ENCODE measurements at places on chromosomes 7 and 10.

GRCh38 chr10:90859321-90859751 is 1.5 kb upstream of the HTR7 start:
- DNase-seq = no peak

DNA sequence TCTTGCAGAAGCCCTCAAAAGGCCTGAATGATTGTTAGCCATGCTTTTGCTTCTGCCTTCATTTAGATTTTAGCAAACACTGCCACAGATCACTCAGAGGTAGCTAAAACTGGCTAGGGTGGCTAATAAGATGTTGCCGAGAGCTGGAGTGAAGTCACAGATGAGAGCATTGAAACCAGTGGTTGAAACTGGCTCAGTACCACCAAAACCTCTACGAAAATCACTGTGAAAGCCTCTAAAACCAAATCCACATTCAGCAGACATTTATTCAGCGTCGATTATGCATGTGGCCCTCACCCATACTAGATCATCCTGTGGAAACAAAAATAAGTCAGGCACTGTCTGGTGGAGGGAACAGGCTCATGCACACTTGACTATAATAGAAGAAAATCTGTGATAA is 50.8 kb downstream of the PIK3CG start:
- no peak for DNase-seq

GRCh38 chr7:7421826-7422225 is 113.8 kb downstream of the COL28A1 start:
- no peak for DNase-seq

DNA sequence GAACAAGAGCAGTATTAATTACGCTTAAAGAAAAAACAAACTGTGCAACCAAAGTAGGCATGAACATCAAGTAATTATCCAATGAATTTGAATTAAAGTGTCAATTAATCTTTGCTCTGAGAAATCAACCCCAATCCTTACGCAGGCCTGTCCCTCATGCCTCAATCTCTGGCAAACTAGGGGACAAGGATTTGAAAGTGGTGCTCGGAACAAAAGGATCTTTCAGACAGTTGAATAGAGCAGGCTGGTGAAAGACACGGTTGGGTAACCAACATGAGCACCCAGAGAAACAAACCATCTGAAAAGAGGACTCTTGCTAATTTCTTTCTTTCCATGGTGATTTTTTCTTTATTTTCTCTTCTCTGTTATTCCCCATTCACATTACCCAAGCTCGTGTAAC is 203.5 kb upstream of the PHF14 start:
- DNase-seq = no peak

DNA sequence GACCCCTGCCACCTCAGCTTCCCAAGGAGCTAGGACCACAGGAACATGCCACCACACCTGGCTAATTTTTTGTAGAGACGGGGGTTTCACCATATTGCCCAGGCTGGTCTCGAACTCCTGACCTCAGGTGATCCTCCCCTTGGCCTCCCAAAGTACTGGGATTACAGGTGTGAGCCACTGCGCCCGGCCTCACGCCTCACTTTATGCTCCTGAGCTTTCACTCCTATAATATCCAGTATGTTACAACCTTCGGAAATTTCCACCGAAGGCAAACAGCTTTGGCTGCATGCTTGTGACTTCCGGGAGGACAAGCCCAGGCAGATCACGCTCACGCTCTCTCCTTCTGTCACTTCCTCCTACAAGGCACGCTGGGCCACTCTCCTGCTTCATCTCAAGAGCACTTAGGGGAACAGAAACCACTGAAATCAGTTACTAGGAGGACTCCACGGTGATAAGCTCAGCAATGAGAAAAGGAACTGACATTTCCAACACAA is 4.4 kb upstream of the MAD1L1 start:
- no peak for DNase-seq

- DNase-seq = no peak
Observed at GRCh38 chr7:125197731-125198393, 268.2 kb upstream of the POT1 start.

GRCh38 chr10:117365612-117366011 is 9.6 kb downstream of the PDZD8 start:
- DNase-seq = no peak

- peak; percentile 50 for DNase-seq
Observed at GRCh38 chr7:40299097-40299496, 164.3 kb downstream of the SUGCT start.

GRCh38 chr10:3524086-3524960 is 260.7 kb downstream of the KLF6 start:
- DNase-seq = no peak

DNA sequence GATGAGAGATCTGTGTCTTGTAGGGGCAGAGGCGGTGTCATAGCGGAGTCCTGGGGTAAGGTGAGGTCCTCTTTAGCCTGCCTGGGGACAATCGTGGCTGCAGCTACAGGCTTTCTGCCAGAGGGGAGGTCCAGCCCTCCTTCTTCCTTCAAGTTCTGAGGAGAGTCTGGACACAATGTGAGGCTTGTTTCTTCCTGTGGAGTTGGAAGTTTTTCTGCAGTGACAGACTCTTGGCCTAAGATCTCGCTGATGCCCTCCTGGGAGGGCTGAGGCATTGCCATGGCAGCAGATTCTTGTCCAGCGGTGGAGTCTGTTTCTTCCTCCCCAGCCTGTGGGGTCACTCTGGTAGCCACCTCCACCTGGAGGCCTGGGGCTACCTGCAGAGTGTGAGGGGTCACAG is 4.4 kb downstream of the NACAD start:
- DNase-seq = no peak

- DNase-seq = no peak
Observed at GRCh38 chr7:148935451-148935850, 51.4 kb upstream of the EZH2 start.

- peak; percentile 32 for DNase-seq
Observed at GRCh38 chr10:89431977-89432376, 17.6 kb downstream of the IFIT5 start.

GRCh38 chr10:33329178-33329577 is 5.3 kb downstream of the NRP1 start:
- DNase-seq = no peak

DNA sequence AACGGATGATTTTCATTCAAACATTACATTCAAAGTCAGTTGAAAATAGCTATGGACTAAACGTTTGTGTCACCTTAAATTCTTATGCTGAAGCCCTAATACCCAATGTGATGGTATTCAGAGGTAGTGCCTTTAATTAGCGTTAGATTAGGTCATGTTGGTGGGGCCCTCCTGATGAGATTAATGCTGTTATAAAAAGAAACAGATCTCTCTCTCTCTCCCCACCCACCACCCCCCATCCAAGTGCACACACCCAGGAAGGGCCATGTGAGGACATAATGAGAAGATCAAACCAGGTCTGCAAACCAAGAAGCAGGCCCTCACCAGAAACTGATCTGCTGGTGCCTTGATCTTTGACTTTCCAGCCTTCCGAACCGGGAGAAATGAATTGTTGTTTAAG is 44.2 kb downstream of the ZNF438 start:
- DNase-seq = no peak

DNA sequence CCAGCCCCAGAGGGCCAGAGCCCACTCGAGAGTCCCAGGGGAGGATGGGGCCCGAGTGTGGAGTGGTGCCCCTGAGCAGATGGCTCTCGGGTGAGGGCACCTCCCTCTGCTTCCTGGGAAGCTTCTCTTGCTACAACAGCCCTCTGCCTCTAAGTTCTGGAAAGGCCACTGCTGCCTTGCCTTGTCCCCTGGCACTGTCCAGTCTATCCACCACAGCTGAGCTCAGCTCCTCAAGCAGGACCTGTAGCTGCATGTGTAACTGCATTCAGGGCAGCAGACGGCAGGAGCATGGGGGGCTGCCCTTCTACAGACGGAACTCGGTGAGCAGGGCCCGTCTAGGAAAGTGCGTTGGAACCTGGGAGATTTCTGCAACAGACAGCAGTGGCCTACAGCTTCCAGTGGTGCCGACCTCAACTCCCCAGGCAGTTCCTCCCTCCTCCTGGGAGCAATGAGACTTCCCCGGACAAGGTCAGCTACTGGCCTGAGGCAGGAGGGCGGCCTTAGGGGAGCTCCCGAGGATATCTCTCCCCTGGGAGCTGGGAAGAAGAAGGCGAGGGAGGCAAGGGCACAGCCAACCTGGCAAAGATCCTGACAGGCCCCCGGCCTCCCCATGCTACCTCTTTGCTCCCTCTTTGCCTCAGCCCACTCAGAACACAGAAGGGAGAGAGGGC is 88.5 kb downstream of the DLG5 start:
- DNase-seq = no peak

GRCh38 chr10:113686028-113686427 is 6.3 kb downstream of the CASP7 start:
- DNase-seq = no peak

DNA sequence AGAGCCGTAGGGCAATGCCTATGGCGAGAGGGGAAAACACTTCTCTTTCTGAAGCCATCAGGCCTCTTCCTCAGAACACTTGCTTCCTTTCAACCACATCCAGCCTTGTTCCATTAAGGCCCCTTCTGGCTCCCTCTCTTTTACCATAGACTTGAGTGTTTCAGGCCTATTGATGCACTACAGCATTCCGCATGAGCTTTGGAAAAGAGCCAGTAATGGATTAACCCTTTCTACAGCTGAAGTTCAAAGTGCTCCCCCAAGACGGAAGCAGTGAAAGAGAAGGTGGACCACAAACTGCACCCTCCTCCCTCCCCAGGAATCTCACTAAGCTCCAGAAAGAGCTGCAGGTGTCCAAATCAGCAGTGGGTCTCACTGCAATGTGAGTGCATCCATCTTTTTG is 102.7 kb upstream of the C7orf33 start:
- no peak for DNase-seq

GRCh38 chr7:26860361-26860760 is 4.0 kb downstream of the SKAP2 start:
- no peak for DNase-seq

DNA sequence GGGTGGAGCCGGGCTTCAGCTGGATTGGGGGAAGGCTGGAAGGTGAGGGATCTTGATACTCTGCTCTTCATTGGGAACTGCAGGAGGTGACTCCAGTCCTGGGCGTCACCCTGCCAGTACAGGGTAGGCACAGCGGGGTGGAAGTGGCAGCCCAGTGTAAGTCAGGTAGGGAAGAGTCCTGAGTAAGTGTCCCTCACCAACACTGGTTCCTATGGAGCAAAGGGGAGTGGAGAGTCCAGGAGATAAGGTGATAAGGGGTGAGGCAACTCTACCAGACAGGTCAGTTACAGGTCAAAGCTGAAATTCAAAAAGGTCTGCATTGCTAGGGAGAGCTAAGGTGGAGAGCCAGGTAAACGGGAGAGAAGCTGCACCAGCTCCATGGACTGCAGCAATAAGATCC is 145.6 kb upstream of the NFE2L3 start:
- DNase-seq = no peak

- no peak for DNase-seq
Observed at GRCh38 chr7:157037028-157037427, 26.6 kb upstream of the MNX1 start.

DNA sequence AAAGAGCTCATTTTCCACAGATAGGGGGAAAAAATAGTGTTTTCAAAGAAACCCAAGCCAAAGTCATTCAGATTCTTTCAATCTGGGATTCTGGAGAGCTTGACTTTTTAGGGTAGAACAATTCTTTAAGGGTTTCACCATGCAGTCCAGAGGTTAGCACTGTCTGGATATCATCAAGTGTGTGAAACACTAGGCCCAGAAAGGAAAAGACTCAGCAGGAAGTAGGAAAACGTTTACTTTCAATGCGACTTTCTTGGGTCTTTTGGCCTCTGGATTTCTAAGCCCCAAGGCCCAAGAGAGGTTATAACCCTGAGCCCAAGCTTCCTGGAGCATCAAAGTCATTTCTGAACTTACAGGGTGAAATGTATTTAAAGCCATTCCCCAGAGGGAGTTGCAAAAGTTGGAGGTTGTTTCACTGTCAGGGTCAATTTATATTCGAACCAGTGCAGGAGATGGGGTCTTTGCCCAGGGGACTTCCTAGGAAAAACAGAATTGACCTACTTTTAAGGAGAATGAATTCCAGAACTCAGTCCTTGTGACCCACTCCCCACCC is 158.0 kb downstream of the C7orf25 start:
- no peak for DNase-seq

DNA sequence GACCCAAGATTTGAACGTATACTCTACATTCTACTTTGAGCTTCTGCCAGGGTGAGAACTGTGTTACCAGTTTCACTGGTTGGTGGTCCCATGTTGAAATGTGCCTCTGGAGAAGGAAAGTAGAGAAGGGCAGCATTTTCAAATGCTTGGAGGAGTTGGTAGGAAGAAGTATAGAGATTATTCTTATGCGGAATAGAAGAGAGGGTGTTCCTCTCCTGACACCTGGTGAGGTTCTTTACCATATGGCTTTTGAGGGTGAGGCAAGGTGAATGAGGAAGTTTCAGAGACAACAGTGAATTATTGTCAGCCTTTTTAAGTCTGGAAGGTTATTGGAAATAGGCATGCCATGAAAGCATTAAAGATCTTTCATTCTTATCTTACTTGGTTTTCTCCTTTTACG is 34.3 kb downstream of the R3HCC1L start:
- no peak for DNase-seq

DNA sequence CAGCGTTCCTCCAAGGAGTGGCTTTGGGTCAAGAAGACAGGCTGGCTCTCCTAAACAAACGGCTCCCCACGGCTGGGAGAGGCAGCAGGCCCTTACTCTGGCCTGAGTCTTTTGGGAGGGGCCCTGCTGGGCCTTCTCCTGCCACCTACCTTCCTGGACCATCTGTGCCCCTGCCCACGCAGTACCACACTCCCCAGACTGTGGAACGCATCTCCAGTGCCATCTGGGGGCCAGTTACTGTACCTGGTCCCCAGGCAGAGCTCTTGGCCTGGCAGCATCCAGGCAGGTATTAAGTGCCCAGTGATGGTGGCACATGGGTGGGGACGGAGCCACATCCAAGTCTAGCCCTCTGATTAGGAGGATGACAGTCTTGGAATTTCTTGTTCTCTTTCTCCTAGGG is 14.4 kb downstream of the ALKBH4 start:
- DNase-seq = no peak

DNA sequence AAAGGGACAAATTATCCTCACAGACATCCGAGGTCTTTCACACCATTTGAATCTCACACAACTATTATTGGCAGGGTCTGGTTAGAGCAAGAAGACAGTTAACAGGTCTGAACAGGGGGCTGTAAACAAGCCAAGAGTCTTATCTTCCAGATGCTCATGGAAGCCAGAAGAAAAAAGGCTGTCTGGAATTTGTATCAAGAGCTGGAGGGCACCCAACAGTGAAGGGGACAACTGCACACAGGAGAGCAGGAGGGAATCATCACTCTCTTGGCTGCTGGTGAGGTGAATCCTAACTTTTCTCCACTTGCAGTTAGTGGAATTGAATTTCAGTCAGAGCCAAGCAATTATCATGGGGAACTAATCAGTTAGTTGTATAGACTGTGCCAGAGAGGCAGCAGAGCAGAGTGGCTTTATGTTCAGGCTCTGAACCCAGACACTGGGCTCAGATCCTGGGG is 880.2 kb upstream of the AUTS2 start:
- DNase-seq = no peak

Data from fibroblast of skin of left biceps (primary cell).